Fibroblast of skin of abdomen (primary cell): ENCODE measurements at places on chromosomes 1 and 21.

GRCh38 chr1:83490988-83491387 lies 507.9 kb downstream of the TTLL7 start:
- DNase-seq = no peak

GRCh38 chr1:178918955-178919354 lies 48.1 kb upstream of the ANGPTL1 start:
- no peak for DNase-seq

- peak; percentile 91 for DNase-seq
Observed at GRCh38 chr1:8985915-8986813, 40.1 kb downstream of the SLC2A7 start.

DNA sequence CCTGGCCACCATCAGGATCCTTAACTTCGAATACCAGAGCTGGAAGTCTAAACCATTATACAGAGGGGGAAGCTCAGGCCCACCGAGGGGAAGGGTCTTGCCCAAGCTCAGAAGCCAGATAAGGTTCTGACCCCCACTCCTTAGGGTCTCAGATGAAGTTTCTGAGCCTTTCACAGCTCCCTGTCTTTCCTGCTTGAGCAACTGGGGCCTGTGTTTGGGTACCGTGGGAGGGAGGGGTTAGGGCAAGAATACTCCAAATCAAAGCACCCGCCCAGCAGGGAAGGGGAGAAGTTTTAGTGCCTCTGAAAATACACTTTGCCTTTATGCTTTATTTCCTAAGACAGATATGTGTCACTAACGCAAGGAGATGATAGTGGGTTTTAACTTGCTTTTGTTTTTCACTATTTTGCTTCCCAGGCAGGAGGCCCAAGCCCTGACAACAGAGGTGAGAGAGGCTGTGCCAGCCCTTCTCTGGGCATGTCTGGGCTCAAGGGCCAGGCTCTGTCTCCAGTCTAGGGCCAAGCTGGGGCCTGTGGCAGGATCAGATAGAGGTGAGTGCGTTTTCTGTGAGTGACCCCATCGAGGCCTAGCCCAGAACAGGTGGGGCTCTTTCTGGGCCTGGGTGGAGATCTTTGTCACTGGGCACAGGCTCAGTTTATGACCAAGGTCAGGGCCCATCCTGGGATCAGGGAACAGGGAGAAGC lies 20.5 kb upstream of the TENT5B start:
- DNase-seq = no peak

- peak; percentile 3 for DNase-seq
Observed at GRCh38 chr1:169601096-169601881, 15.0 kb upstream of the F5 start.

- no peak for DNase-seq
Observed at GRCh38 chr21:15233611-15234010, 168.8 kb upstream of the NRIP1 start.

- peak; percentile 37 for DNase-seq
Observed at GRCh38 chr1:19384113-19384512, 72.0 kb downstream of the SLC66A1 start.
